Caco-2 (cell line): ENCODE measurements at places on chromosomes 11 and 22. TPM values are rescaled to one million over a fixed set of nuclear protein-coding genes. Genes with fewer than 3 reads are reported as not detected.

GRCh38 chr22:27125539-27125938, 468.2 kb downstream of the MIAT start:
- no peaks in the 10 kb centered on the region; the same call in 1 of the 2 replicates for H3K4me1 ChIP-seq
- no peak for DNase-seq
- H3K4me3 ChIP-seq, result no peak overlapping the region
- H3K27ac ChIP-seq, result no peak overlapping the region
- no peaks in the 10 kb centered on the region for H3K27me3 ChIP-seq

Gene TRPM5
- not detected in 2 replicates for total RNA-seq

Gene APOL5
- not detected in 2 replicates for total RNA-seq

GRCh38 chr11:10895285-10895684, 37.4 kb upstream of the ZBED5 start:
- H3K27ac ChIP-seq, result no peak overlapping the region
- no peaks in the 10 kb centered on the region for H3K27me3 ChIP-seq
- no peak overlapping the region for H3K4me3 ChIP-seq

DNA sequence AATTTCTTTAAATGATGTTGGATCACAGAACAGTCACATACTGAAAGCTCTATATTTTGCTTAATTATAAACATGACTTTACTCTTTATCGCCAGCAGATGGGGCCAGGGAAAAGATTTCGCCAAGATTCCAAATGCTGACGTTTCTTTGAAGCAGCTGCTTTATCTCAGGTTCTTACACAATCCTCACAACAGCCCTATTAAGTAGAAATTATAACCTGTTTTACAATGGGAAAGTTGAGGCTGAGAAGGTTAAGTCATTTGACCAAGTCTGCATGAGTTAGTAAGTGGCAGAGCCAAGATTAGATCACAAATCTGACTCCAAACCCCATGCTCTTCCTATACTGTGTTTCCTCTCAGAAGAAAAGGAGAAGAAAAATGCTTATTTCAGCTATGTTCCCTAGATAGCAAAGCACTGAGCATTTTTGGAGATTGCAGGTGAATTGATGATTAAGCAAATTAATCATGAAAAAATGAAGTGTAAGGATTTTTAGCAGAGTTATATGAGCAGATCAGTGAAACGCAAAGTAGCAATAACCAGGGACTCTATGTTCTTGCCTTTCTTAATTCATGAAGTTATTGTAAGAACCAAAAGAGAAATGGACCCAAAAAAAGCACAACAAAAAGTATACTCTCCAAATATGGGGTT, 79.0 kb downstream of the AASDHPPT start:
- no peaks in the 10 kb centered on the region for H3K27me3 ChIP-seq
- H3K27ac ChIP-seq, result peak overlapping the region; percentile 52
- DNase-seq, result peak; percentile 71
- peaks cover 5% of the 10 kb centered on the region for H3K4me1 ChIP-seq
- no peaks in the 10 kb centered on the region for H3K36me3 ChIP-seq

- H3K4me1 ChIP-seq, result peaks cover 9% of the 10 kb centered on the region
- no peak overlapping the region for H3K4me3 ChIP-seq
- H3K27ac ChIP-seq, result no peak overlapping the region
- no peaks in the 10 kb centered on the region for H3K27me3 ChIP-seq
Measured at GRCh38 chr22:47134222-47134621, 371.8 kb downstream of the TBC1D22A start.

DNA sequence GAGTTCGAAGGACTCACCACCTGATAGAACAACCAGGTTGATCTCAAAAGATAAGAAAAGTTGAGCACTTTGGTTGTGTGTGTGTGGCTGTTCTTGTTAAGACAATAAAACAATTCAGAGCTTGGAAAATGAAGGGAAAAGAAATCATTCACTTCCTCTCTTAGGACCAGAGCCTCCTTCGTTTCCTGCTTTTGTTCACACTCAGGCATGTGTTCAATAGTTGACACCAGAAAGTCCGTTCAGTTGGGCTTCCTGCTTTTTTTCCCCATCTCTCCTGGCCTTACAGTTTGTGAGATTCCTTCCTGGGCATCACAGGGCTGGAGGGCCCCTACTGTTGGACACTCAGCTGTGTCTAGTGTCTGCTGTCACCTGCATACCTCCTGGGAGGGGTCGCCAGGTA, 48.0 kb downstream of the TSPAN18 start:
- DNase-seq, result no peak
- peaks cover 4% of the 10 kb centered on the region; the same call in 1 of the 2 replicates for H3K4me1 ChIP-seq
- H3K4me3 ChIP-seq, result no peak overlapping the region
- no peaks in the 10 kb centered on the region; the same call in 1 of the 2 replicates for H3K27me3 ChIP-seq

DNA sequence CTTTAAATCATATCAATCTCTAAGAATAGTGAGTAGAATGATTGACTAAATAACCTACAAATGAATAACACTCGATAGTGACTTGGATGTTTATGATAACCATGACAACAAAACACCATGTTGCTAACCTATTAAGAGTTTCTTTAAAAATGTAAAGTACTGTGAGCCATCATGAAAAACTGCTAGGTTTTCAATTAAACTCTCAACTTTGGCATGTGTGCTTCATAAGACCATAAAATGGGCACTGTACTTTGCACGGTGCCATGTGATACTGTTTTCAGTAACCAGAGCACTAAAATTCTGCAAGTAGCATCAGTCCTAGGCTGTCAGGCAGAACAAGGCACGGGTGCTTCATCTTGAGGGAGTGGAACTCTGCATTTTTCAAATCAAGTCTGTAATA, 96.2 kb upstream of the TRIM77 start:
- H3K27me3 ChIP-seq, result no peaks in the 10 kb centered on the region
- H3K27ac ChIP-seq, result no peak overlapping the region
- H3K4me1 ChIP-seq, result no peaks in the 10 kb centered on the region
- H3K36me3 ChIP-seq, result no peaks in the 10 kb centered on the region
- H3K4me3 ChIP-seq, result no peak overlapping the region

Gene ABTB2
- 2.9 and 3.6 TPM in 2 replicates for total RNA-seq
